ENCODE measurements at places on chromosomes 3 and 15.

- DNase-seq, result peak; percentile 29
These were observed 19.1 kb upstream of the GLCE start for GRCh38 chr15:69141286-69141701.

DNA sequence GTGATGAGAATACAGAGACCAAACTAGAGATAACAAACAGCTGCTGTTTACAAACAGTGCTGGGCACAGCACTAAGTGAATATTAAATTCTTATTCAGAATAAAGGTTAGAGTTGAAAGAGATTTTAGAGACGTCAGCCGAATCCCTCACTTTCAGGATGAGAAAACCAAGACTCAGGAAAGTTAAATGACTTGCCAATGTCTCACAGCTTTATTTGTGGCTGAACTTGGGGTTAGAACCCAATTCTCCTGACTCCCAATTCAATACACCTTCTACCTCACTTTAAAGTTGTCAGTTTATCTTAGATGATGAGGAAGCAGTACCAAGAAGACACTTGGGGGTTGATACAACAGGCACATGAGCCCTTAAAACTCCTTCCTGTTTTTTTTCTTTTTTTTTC, 180.9 kb downstream of the GAP43 start:
- no peak for DNase-seq

- no peak for DNase-seq
These were observed 401 bp downstream of the RAMAC start for GRCh38 chr15:82986442-82986780.

DNA sequence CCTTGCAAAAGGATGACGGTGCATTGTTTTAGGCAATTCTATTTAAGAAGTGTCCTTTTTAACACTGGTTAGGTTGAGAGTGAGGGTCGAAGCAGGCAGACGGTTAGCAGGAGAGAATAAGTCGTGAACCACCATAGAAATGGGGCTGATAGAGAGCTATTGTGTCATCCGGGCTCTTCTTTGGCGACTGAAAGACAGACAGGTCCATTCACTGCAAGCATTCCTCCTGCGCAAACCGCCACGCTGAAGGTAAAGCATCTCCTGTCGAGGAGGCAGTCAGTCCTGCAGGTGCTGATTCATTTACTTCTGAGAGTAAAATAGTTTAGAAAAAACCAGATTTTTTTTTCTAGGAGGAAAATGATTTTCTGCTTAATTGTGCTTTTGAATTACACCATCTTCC, 1002.8 kb upstream of the NR2F2 start:
- no peak for DNase-seq

Measured in fibroblast of lung (primary cell).